ENCODE measurements at places on chromosomes 2 and 18.

DNA sequence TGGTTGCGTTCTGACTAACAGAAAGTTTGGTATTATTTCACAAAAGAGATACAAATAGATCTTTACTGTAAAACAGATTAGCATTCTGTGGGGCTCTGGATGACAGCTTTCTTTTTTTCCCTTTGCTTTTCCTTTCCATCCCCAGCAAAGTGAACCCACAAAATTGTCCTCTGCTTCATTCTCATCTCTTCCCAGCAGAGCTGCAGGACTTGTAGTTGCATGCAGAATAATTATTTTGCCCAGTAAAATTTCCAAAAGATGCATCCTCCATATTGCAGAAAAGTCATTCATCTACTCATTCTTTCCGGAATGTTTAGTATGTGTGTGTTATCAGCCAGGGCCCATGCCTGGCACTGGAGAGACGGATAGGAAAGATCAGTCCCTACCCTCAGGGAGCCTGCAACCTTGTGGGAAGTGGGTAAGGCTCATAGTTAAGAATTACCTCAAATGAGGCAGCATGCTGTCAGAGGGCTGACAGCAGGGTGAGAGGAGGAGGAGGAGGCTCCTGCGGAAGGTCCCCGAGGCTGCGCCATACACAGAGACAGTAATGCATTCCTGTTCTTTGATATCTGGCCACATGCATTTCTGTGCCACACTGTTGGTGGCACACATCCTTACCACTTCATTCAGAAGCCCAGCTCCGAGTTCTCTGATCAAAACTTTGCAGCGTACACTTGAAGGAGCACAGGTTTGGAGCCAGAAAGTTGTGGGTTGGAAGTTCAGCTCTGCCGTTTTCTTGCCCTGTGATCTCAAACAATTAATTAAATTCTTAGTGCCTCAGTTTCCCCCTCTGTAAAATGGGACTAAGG, 225.4 kb downstream of the MYCN start:
- DNase-seq, result peak; percentile 2

- no peak for DNase-seq
These were observed 65.1 kb downstream of the TMEM182 start for GRCh38 chr2:102826904-102827303.

DNA sequence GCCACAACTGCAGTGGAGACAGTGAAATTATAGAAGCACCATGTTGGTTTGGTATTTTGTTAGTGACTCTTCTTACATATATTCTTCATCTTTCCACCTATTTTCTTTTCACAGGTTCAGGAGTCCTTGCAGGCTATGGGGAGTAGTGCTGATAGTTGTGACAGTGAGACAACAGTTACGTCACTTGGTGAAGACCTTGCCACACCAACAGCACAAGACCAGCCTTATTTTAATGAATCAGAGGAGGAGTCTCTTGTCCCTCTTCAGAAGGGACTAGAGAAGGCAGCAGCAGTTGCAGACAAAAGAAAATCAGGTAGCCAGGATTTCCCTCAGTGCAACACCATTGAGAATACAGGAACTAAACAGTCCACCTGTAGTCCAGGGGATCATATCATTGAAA, 23.6 kb downstream of the ITPRID2 start:
- DNase-seq, result no peak

- no peak for DNase-seq
These were observed 490.9 kb downstream of the RNF144A start for GRCh38 chr2:7407906-7408680.

DNA sequence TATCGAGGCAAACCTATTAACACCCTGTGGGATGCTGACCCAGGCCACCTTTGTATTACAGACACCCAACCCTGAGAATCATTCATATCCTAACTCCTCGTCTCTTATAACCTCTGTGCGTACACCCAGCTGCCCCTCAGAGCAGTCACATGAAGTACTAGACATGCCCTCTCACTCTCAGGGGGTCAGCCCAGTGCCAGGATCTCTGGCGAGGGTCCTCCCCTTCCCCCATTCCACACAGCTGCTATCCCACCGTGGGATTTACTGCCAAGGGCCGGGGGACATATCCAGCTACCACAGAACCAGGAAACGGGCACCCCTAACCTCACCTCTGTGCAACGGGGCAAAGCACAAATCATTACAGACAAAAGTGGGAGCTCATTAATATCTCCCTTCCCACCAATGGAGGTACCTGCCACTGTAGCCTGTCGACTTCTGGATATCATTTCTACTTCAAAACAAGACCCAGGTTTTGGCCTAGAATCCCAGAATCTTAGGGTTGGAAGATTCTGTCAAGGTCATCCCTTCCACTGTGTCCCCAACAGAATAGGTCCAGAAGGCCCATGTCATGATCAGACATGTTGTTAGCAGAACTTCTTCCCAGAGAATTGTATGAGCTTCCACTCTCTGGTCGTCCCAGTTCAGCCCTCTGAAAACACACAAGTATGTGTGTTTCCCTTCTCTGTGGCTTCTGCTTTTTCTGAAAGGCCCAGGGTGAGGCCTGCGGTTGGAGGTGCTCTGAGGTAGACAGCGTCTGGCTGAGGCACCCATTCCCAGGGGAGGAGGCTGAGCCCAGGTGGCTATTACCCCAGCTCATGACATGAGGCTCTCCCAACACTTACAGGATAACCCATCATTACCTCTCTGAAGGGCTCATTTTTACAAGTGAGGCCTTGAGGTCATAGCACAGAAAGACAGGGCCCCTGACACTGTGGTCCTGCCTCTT, 1.7 kb downstream of the TMBIM1 start:
- DNase-seq, result no peak

DNA sequence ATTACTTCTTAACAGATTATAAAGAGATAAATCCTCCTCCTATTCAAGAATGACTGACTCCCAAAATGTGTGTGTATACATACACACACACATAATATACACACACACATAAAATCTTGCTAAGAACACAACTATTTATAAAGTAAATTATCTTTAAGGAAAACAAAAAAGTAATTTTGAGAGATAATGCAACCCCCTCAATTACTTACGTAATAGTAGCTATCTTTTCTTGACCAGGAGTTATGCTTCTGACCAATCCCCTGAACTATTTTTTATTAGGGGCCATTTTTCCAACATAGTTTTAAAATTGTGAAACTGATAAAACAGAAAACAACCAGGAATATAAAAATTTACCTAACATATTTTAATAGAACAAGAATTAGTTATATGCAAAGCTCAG, 113.0 kb upstream of the CHRNA1 start:
- DNase-seq, result no peak

DNA sequence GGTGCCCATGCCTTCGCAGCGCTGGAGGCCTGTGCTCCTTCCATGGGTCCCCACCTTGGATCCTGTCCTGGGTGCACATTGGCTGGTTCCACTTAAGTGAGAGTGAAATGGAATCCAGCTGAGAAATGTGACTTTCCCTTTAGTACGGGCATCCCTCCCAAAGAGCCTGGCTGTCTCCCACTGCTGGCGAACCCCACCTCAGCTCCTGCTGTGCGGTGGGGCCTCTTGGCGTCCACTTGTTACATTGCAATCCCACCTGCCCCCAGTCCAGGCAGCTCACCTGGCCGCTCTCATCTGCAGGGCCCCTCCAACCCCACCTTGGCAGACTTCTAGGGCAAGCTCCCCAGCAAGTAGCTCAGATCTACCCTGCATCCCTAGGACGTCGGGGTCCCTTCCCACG, 35.5 kb upstream of the GNAL start:
- DNase-seq, result no peak

DNA sequence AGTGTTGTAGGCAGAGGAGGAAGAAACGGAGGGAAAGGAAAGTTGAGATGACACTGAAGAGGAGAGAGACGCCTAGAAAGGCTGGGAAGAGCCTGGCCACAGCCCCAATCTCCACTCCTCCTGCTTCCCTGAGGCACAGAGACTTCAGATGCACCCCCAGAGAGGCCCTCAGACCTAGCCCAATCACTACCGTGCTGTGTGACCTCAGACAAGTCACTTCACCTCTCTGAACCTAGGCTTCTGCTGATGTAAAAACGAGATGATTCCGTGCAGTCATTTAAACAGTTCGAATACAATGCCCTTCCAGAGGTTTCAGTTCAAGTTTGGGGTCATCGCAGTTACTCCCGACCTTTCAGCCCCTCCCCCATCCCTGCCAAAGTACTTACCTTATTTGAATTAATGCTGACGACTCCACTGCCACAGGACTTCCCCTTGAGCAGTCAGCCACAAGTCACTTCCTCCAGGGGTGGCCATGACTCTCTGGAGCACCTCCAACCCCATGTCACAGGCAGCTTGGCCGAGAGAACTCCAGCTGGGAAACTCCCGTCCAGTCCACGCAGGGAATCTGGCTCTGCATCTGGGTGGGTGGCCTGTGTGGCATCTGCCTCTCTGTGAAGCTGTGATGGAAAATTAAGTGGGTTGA, 105.2 kb upstream of the ID2 start:
- DNase-seq, result no peak

DNA sequence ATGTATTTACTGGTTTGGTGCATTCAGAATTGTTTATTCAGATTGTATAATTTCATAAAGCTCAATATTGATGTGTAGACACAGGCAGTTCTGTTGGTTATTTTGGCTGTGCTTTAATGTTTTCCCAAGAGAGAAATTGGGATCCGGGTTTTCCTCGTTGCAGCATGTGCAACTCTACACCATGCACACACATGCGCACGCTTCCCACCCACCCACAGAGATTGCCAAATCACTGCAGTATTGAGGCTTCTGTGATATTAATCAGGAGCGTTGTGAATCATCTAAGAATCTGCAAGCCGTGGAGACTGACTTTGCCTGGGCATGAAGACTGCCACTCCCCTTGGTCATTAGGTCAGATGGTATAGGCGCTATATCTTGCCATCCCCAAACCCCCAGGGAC, 571.5 kb downstream of the SLC4A3 start:
- DNase-seq, result no peak

DNA sequence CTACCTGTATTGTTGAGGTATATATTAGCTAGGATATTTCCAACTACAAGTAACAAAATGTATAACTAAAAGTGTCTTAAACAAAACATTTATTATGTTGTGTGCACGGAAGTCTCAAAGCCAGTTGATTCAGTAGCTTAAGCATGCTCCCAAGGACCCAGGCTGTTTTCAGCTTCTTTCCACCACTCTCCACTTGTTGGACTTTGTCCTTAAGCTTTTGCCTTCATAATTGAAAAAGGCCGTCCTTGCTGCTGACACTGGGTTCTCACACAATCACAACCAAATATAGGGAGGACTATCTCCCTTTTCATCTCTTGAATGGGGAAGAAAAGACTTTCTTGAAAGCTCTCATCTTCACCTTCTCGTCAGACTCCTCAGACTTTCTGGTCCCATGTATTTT, 12.2 kb upstream of the NEMP2 start:
- no peak for DNase-seq

DNA sequence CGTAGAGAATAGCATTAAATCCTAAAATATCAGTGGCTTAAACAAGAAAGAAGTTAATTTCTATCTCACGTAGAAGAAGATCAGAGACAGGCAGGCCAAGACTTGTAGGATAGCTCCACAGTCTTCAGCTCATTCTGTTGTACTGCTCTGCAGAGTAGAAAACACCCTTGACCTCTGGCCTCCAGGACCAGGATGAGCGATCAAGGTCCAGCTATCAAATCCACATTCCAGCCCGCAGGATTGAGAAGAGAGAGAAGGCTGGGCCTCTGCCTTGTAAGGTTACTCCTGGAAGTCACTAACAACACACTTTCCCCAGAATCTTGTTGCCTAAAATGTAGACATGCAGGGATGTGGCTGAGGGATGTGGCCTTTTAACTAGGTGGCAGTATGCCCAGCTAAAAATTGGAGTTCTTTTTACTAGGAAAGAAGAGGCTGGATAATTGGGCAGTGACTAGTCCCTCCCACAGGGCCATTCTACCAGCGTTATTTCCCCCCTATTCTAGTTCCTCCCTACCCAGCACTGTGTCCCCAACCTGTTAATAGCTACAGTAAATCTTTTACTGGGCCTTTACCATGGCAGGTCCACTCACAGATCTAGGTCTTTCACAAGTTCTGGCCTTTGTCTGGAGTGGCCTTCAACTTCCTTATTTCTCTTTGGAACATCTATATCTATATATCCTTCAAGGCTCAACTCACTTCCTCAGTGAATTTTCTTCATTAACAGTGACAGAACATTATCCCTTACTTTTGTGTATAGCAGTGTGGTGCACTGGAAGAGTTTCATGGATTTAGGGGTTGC, 165.0 kb downstream of the DIS3L2 start:
- no peak for DNase-seq

DNA sequence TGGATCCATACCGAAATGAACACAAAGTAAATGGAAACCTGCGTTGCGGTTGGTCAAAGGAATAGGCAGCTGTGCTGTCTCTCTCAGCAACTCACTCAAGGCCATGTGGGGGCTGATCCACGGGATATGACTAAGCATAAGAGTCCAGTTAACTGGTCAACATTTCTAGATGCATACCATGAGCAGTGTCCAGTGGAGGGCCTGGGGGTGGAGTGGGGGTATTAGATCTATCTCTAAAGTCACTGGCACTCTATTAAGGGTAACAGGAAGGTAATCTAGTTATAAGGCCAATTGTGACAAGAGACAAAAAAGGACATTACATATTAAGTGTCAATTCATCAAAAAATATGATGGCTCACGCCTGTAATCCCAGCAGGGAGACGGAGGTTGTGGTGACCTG, 136.8 kb downstream of the TTC32 start:
- no peak for DNase-seq

DNA sequence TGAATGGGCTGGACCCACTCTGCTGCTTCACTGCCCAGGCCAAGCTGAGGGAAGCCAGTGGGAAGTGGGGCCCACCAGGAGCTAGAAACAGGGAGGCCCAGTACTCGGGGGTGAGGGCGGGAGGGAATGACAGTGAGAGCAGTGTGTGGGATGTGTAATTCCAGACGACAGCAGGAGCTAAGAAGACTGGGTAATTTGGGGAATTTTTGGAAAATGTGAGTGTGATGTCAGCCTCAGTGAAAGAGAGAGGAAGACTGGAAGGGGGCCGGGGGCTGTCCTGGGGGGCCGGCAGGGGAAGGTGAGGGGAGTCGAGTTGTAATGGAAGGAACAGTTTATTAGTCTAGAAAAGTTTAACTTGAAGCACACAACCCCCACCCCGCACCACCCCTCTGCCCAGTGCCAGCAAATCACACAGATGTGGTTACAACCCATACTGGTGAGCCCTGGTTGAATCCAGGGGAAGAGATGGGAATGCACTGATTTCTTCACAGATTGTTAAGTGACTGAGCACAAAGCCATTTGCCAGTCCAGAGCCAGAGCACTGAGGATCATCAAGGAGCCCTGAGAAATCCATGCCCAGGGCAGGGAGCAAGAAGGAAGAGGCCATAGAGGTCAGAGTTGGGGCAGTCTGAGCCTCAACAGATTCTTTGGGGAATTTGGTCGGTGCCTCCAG, 76.7 kb upstream of the PKDCC start:
- no peak for DNase-seq

- DNase-seq, result no peak
These were observed 1145.3 kb upstream of the CHAC2 start for GRCh38 chr2:52622266-52622665.

- no peak for DNase-seq
These were observed 193.2 kb upstream of the PXDN start for GRCh38 chr2:1937480-1937879.

DNA sequence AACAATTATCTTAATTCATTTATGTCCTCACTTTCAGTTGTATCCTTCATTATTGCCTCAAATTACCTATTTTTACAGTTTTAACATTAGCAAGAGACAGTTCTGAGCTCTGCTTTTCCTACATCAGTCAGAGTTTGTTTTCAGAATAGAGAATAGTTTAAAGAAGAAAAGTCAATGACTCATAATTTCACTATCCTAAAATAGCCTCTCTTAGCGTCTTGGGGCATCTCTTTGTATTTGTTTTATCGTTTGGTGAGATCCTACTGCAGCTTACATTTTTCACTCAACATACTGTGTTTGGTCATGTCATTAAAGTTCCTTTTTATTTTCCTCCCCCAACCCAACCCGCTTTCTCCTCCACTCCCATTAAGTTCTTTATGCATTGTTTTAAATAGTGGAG, 3.8 kb downstream of the SEC11C start:
- no peak for DNase-seq

- DNase-seq, result no peak
These were observed 22.8 kb downstream of the COL6A3 start for GRCh38 chr2:237391140-237391539.
